ENCODE measurements at places on chromosomes 12 and 14.

DNA sequence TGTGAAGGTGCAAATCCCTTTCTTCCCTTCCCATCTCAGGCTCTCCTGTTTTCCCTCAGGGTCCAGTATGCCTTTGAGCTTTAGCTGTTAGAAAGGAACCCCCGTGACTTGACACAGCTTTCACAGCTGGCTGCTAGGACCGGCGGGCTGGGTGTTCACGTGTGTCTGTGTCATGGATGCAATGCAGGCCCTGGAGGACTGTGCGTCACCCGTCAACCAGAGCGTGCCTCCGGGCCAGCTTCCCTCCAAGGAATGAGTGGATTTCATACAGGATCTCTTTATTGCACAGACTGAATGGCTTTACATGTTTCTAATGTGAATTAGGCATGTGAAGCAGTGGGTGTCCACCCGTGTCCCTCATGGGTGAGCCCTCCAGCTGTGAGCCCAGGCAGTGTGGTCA lies 77.4 kb downstream of the AACS start:
- DNase-seq: no peak

DNA sequence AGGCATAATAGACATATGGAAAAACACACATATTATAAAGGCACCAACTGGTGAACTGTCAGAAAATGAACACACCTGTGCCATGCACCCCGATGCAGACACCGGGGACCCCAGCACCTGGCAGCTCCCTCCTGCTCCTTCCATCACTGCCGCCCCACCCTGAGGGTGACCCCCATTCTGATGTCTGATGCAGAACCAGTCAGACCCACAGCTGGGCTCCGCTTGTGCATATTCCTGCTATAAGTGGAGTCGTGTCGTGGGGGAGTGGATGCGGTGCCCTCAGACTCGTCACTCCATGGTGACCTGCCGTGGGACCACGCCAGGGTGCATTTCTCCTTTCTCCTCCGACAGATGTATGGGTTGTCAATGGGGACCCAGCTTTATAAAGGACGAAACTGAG lies 45.7 kb upstream of the MEG3 start:
- DNase-seq: no peak

DNA sequence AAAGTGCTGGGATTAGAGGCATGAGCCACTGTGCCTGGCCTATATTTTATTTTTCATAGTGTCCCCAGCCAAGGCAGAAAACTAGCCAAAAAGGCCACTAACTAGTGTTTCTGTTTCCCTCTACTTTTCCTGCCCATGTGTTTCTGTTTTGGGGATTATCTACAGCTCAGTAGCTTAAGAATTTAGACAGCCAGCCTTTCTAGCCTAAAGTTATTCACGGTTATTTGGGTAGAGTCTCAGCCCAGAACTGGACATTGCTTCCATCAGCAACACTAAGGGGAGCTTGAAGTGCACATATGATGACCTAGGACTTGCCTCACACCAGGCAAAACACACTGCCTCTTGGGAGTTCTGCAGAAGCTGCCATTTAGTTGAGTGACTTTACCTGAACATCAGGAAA lies 17.9 kb downstream of the PROX2 start:
- DNase-seq: no peak

DNA sequence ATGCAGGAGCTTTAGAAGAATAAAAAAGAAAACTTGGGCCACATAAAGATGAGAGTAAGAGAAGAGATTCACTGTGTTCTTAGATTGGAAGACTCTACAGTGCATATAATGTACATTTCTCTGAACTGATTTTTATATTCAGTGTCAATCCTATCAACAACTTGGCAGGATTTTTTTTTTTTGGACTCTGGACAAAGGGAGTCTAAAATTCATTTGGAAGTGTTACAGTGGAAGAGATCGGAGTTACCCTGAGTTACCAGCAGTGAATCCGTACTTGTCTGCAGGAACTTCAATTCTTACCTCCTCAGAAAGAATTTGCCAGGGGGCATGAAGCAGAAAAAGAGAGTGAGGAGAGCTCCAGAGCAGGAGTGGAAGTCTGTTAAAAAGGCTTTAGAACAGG lies 24.0 kb downstream of the SERPINA11 start:
- DNase-seq: no peak

DNA sequence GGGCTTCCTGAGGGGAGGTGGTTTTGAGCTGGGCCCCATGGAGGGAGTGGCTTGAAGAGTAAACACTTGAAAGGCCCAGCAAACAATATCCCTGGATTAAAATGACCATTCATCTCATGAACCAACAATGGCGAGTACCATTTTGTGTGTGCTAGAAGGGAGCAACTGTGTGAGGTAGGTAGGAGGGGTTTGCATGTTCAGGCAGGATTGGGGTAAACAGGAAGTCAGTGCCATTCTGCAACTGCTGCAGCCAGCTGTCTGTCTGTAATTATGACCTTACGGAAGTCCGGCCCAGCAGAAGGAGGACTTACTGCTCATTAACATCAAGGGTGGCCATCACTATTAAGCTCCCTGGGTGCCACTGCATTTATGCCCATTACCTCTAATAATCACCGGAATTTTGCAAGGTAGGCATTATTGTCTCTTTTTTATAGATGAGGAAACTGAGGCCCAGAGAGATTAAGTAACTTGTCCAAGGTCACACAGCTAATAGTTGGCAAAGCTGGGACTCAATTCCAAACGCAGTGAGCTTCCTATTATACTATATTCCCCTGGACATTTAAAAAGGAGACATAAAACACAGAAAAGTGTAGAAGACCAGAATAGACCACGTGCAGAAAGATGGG lies 16.6 kb upstream of the IFI27L2 start:
- DNase-seq: no peak

DNA sequence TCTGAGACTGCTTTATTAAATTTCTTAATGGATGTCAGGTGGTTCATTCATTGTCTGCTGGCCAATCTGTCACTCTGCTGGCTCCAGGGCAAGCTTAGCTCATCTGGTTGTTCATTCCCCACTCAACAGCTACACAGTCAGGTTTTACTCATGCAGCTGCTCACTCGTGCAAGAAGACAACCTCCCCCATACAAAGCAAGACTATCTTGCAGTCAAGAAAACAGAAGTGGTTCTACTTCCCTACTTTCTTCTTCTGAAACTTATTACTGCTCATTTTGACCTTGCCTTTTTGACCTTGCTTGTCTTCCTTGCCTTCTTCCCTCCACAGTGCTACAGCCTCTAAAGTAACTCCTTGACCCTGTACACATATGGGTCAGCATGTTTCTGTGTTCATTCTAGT lies 277.9 kb downstream of the SSPN start:
- DNase-seq: no peak

DNA sequence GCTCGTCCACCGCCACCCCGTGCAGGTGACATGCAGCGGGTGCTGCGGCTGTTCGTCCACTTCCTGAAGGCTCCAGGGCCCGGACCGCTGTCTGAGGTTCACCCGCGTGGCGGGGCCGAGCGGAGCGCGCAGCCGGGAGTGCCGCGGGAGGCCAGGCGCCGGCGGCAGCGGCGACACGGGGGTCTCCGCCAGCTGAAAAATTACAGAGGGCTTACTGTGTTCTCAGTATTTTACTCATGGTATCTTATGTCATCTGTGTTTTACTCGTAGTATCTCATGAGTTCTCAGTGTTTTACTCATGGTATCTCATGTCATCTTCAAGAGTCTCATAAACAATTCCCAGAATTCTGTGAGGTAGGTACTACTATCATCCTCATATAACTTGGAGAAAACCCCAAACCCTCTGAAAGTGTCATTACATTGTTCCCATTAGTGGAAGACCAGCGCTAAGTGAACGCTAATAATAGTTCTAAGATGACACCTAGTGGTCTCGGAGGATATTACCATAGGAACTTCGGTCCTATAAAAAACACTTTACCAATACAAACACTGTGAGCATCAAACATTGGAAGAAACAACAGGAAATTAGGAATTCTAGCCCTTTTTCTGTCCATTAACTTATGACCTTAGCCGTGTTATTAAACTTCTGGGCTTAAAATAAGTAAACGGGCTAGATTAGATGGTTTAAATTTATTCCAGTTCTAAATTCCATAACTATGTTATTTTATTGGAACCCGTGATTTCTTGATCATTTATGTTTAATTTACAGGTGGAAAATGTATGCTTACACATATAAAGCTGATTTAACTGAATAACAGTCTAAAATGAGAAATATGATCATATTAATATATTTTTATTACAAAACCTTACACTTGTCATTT lies 32.4 kb downstream of the AK7 start:
- peak; percentile 78 for DNase-seq

DNA sequence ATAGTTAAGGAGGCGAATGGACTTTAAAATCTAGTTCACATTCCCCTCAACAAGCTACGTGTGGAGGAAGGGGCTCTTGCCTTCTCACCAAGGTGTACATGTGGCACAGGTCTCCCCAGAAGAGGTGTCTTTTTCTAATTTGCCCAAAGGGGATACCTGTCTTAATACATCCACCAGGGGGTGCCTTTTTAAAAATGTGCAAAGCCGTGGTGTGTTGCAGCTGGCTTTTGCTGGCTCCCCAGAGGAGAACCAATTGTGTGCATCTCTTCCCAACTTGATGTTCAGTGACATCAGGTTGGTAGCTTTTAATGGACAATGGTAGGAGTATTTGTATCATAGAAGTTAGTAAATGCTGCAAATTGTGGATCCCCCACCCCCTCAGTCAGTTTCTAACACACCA lies 33.8 kb downstream of the CREBL2 start:
- DNase-seq: peak; percentile 76

- no peak for DNase-seq
These were observed 662 bp upstream of the NELL2 start for GRCh38 chr12:44876544-44877410.

GRCh38 chr12:116672842-116673516 lies 64.9 kb downstream of the SPRING1 start:
- no peak for DNase-seq

DNA sequence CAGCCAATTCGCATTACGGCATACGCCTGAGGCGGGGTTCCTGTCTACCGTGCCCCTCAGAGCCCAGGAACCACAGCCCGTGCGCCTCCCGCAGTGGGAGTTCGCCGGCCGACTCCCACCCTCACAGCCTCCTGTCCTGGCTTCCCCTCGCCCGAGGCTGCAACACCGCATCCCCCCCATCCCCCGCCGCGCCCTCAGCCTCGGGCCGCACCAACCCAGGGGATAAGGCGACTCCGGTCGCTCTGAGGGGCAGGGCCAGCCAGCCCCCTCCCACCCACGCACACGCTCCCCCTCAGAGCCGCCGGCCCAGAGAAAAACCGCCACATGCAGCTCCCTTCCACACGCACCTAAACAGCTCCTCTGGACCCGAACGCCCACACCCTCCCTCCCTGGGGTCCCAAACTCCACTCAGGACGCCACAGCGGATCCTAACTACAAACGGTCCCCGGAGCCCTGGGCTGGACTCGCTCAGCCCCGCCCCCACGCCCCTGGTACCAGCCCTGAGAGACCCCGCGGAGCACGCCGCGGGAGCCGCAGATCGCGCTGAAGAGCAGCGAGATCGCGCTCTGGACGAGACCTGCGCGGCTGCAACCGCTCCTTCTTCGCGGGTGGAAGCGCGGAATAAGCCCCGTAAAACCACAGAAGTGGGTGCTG lies at the start of gene C14orf39:
TSS of gene C14orf39 (minus strand) at position 466 of the 654 bp plus-strand sequence. CDS start 985 bp downstream, outside the sequence.
- DNase-seq: peak; percentile 62

GRCh38 chr12:129987841-129988240 lies 84.0 kb upstream of the TMEM132D start:
- DNase-seq: no peak

- no peak for DNase-seq
These were observed 919.9 kb upstream of the FLRT2 start for GRCh38 chr14:84610086-84610485.

GRCh38 chr14:31190717-31191263 lies 16.8 kb downstream of the HECTD1 start:
- DNase-seq: no peak

GRCh38 chr14:54606178-54606577 lies 39.2 kb downstream of the SAMD4A start:
- no peak for DNase-seq

- DNase-seq: no peak
These were observed 59.6 kb downstream of the ANAPC7 start for GRCh38 chr12:110343736-110344555.

DNA sequence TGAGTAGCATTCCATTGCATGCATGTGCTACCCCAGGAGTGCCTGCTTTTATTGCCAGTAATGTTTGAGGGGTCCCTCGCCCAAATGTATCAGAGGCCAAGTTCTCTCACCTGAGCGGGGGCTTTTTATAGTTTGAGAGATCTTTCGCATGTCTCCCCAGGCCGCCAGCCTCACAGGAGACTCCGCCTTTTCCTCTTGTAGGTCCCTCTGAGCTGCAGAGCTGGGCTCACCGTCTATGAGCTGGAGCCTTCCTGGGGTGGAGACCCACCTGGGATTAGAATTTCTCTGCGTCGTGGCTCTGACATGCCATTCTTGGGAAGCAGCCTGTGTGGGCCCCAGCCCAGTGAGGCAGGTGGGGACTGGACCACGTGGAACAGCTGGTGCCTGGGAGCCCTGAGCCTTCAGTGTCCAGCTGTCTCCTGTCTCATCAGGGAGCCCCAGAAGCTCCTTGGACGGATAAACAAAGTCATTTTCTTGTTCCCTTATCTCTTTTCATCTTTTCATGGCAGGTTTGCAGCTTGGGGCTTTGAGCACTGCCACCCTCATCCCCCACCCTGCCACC lies 261.7 kb upstream of the CRY1 start:
- DNase-seq: no peak

All from hematopoietic multipotent progenitor cell (in vitro differentiated cells).